ENCODE measurements at places on chromosomes 5 and 9.
A peak's percentile ranks its signal among the peaks of the same experiment; 100 is the strongest.

GRCh38 chr9:70355801-70356200 is 58.7 kb downstream of the KLF9 start:
- no peak for DNase-seq

GRCh38 chr5:144691936-144692335 is 521.3 kb downstream of the KCTD16 start:
- DNase-seq, result no peak

- DNase-seq, result no peak
Observed at GRCh38 chr5:76642390-76643040, 19.3 kb upstream of the F2RL2 start.

DNA sequence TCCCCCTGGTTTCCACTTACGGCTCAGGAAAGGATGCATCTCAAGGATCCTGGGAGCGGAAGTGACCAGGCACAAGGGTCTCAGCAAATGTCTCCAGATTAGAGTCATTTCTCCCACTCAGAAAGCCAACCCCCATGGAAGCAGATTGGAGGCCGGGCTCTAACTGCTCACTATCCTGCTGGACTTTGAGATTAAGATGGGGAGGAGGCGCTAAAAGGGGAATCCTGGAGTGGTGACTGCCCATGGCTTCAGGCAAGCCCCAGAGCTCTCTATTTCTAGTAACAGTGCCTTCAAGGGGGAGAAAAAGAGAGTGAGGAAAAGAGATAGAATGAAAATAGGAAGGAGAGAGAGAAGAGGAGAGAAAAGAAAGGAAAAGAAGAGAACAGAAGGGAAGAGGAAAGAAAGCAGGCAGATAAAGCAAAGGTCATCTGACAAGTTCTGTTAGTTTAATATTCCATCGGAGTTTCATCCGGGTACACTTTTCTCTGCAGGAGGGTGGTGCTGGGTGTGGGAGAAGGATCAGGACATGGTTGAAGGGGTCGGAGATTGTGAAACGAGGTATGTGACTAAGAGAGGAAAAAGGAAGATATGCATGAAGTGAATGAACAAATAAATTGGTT is at the start of gene AGXT2:
Gene AGXT2, minus strand, starts transcription at position 165 of the 620 bp plus-strand sequence. Its CDS starts 57 bp downstream, at position 108.
- DNase-seq, result no peak

GRCh38 chr5:72064801-72065570 is 42.3 kb upstream of the MAP1B start:
- no peak for DNase-seq

GRCh38 chr9:34240006-34240405 is 61.2 kb downstream of the UBAP1 start:
- DNase-seq, result no peak

DNA sequence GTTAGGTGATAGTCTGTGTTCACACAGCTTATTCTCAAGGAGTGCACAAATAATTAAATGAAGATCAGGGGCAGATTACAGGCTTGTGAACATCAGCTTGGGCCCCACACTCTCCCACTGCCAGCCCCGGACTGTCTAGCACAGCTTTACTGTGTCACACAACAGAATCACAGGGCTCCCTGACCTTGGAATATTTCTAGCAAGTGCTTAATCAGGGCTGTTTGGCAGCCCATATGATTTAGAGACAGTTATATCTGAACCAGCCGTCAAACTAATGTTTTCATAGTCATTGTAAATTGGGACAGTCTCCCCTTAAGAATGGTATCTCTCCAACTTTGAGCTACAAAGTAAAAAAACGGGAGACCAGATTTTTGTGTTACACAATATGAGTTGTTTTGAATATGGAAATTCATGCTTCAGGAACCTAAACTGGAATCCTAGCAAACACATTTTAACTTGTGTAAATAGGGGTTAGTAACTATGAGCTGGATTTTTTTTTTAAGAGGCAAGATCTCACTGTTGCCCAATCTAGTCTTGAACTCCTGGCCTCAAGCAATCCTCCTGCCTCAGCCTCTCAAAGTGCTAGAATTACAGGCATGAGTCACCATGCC is 517.6 kb downstream of the BNC2 start:
- no peak for DNase-seq

DNA sequence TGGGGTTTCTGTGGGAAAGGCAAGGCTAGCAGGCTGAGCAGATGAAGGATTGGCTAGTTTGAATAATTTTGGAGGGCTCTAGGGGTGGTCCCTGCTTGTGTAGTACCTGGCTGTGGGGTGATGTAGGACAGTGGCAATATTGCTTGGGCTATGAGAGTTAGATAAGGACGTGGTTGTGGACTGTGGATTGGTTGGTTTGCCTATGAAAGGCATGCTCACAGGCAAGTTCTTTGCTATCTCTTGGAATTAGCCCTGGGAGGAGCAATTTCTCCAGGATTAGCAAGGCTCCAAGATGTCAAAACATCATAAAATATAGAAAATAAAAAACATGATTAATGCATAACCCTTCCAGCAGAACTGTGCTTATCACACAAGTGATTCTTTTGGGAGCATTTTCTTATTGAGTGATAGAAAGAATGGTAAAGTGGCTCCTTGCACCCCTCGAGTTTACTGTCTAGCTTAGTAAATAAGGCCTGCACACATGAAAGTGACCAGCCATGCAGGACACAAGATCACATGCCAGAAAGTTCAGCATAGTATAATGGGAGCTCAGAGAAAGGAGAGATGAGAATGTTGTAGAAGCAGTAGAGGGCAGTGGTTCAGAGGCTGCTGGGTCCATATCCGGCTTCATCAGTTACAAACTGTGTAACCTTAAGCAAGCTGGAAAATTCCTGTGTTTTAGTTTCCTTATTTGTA is 13.8 kb downstream of the AOPEP start:
- no peak for DNase-seq

DNA sequence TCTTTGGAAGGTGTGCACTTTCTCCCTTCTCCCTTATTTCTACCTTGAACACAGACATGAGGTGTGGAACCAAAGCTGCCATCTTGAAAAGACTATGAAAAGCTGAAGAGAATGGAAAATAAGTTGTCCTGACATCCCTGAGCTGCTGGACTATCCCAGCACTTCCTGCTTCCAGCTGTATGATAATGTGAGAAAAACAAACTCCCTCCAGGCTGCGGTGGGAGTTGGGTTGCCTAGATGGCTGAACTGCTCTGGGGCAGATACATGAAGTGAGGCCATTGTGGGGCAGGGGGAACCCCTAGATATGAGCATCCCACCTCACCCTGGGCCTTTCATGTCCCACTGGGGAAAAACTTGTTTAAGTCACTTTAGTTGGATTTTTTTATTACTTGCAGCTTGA is 82.4 kb downstream of the BOD1 start:
- no peak for DNase-seq

- DNase-seq, result no peak
Observed at GRCh38 chr9:131714821-131715220, 25.1 kb downstream of the RAPGEF1 start.

DNA sequence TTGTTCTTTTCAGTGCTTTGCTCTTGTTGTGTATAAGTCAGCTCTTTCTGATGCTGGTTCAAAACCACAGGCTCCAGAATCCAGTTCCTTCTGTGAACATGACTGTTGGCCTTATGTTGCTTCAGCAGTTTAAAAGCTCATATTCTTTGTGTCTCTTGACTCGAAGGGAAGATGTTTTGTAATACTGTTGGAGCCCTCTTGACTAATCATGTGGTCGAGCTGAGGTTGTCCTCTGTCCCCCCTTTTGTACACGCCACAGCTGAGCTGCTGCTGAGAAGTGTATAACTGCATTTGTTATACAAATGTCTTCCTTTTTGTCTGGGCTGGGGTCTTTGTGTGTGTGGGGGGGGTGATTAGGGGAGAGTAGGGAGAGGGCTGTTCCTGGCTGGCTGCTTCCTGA is 35.8 kb downstream of the SLC36A1 start:
- no peak for DNase-seq

- no peak for DNase-seq
Observed at GRCh38 chr9:36913393-36914211, 120.5 kb downstream of the PAX5 start.

DNA sequence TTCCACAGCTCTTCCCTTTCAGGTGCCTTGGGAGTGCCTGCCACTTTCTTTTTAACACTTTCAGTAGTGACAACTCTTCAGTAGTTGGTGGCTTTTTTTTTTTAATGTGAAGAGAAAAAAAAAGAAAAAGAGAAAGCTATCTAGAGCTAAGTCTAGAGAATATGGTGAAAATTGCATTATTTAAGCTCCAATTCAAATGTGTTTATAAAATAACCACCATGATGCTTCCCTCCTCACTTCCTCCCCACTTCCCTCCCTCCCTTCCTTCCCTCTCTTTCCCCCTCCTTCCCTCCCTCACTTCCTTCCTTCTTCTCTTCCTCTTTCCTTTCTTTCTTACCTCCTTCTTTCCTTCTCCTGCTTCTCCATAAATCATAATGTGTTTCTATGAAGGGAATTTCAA is 456.7 kb upstream of the ACTBL2 start:
- DNase-seq, result no peak

DNA sequence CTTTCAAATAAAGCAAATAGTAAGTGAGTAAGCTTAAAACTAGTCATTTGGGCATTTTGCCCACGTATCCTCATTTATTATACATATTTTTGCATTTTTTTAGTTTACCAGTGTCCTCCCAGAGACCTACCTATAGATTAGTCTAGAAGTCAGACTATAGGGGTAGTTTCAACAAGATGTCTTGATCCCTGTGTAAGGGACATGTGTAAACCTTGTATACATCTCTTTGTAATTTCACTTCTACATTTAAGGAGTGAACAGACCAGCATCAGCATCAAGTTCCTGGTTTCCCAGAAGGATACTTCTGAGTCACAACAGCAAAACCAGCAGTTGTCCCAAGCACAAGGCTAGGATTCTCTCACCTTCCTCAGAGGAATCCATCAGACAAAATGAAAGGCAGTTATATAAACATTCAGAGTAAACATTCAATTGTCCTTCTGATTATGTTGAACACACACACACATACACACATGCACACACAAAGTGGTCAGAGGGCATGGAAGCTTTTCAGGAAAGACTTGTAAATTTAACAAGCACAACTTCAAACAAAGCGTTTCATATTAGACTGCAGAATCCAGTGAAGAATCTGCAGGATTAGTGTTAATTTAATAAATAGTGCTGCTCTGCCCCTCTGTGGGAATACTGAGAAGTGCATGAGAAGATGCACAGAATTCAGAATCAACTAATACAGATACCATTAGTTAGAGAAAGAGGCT is 55.4 kb downstream of the HINT1 start:
- DNase-seq, result peak; percentile 22

DNA sequence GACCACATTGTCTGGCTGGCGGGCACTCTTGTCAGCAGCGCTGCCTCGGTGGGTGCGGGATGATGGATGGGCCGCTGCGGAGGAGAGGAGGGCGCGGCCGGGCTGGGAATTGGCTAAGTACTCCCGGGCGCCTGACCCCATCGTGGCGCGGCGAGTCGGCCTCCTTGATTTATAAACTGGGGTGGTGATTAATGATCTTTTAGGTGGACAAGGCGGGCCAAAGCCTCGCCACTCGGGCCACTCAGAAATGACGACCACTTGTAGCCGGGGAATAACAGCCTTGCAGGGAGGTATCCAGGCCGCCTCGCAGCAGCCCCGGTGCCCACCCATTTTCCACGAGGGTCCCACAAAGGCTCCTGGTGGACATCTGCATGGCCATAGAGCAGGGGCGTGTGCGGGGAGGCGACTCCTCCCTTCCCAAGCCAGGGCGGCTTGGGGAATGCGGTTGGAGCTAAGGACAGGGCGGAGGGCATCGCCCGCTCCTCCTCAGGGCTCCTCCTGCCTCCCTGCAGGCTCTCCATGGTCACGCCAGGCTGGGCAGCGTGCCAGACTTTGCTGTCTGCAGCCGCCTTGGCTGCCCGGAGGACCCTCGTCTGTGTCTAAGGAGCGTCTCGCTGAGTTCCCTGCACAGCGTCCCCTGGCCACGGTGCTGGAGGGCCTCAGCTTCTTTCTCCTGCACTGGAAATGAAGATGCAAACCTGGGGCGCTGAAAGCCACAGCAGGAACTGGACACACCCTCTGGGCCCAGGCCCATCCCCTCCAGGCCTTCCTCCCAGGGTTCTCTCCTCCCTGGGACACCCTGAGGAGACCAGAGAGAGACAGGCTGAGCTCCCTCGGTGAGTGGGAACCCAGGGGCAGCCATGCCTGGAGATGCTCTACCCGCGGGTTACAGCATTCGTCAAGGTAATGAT is 287.4 kb upstream of the IRX4 start:
- DNase-seq, result no peak

DNA sequence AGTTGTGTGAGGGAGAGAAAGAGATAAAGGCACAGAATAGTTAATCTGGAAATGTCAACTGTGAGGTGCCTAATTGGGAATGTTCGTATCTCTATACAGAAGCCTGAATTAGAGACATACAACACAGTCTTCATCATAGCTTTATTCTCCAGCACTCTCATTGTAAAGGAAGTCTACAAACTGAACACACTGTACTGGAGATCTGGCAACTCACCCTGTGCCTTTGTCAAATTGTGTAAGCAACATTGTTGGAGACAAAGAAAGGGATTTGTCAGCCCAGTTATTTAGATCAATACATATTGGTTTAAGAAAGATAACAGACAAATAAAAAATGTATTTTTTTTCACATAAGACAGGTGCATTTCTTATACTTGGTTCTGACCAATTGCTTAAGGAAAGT is 832.9 kb upstream of the DMAC1 start:
- no peak for DNase-seq

DNA sequence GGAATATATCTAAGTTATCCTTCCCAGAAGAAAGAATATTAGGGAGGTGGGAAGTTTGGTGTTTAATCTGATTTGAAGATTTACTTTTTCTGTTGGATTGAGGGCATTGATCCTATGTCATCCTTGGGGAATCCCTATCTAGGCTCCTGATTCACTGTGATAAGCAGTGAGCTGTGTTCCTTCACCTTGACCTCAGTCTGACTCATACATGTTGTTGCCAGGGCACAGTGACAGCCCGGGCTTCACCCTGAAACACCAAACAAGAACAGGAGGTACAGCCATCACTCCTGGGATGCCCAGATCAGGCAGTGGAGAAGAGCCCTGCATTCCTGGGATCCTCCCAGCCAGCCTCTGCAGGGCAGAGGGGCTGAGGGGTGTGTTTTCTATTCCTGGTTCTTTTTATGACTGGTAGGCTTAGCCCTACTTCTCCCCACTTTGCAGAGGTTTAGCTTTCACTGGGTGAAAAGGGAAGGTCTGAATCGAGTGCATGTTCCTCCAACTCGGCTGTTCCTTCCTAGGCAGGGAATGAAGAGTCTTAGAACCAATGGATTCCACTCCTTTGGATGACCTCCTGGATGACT is 3.1 kb upstream of the FAM53C start:
- DNase-seq, result no peak

DNA sequence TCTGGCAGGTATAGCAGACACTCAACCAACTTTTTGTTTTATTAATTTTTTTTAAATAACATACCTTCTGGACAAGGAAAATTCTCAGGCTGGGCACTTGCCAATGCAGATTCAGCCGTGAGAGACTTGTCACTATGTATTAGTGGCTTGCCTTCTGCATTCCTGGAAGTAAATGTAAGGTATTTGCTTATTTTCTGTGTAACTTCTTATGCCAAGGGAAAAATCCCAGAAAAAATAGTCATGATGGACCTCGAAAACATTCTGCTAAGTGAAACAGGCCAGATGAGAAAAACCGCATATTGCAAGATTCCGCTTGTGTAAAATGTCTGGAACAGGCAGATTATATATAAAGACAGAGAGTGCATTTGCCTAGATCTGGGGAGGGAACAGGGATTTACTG is 260.3 kb upstream of the DAPK1 start:
- DNase-seq, result no peak
